ENCODE measurements at places on chromosomes 4 and X. TPM values are rescaled to one million over a fixed set of nuclear protein-coding genes. Genes with fewer than 3 reads are reported as not detected.

DNA sequence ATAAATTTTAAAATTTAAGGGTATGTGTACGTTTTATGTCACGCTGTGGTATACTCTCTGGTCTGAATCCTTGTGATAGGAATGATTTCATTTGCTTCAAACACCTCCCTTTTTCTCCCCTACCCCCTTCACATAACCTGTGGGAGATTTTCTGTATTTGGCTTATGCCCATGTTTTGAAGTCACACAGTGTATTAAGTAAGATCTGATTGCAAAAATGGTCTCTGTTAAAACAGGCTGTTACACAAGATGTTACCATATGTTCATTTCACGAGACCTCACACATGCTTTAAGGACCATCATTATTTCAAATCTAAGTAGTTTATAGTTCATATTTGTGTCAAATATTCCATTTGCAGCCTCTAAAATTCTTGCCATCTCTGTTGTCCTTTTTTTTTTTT is 63.5 kb downstream of the TMEM131L start:
- no peaks in the 10 kb centered on the region for H3K4me1 ChIP-seq
- H3K27ac ChIP-seq = no peak overlapping the region
- no peak overlapping the region for H3K4me3 ChIP-seq

- peaks cover 31% of the 10 kb centered on the region for H3K4me1 ChIP-seq
- H3K36me3 ChIP-seq = no peaks in the 10 kb centered on the region
- DNase-seq = no peak
- no peak overlapping the region for H3K4me3 ChIP-seq
Measured at GRCh38 chr4:6701371-6701770, 7.7 kb downstream of the S100P start.

- H3K4me1 ChIP-seq = no peaks in the 10 kb centered on the region
- no peaks in the 10 kb centered on the region for H3K27me3 ChIP-seq
- no peaks in the 10 kb centered on the region for H3K36me3 ChIP-seq
- no peak overlapping the region for H3K27ac ChIP-seq
Measured at GRCh38 chr4:179666226-179666625, 2224.0 kb upstream of the AGA start.

DNA sequence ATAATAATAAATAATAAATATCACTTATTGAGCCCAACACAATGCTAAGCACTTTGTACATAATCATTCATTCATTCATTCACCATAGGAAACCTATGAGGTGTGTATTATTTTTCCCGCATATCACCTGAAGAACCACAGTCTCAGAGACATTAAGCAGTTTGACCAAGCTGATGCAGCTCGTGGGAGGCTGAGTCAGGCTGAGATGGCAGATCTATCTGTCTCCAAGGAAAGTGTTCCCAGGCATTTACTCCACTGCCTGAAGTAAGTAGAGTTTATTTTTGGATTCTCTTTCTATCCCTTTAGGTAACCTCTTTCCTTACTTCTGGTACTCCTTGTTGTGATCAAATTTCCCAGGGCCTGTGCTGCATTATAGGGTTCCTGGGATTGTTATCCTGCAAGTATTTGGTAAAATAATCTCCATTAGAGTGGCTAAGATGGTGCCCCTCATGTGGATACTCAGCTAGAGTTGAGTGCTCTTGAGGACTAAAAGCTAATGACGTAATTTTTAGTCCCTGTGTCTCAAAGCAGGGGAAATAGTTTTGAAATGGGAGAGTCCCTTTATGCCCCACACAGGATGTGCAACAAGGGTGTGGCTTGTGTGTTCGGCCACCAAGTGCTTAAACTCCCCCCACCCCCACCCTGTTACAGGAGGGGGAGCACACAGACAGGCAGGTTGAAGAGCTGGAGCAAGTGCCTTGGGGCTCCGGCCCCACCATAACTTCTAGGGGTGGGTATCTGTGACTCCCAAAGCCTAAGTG is 467.0 kb downstream of the STIM2 start:
- H3K4me1 ChIP-seq = no peaks in the 10 kb centered on the region
- no peak for DNase-seq
- H3K27me3 ChIP-seq = no peaks in the 10 kb centered on the region
- H3K36me3 ChIP-seq = no peaks in the 10 kb centered on the region
- H3K27ac ChIP-seq = no peak overlapping the region

GRCh38 chrX:132741689-132742088 is 216.7 kb downstream of the HS6ST2 start:
- no peaks in the 10 kb centered on the region for H3K27me3 ChIP-seq
- H3K4me3 ChIP-seq = no peak overlapping the region
- no peak overlapping the region for H3K27ac ChIP-seq
- no peak for DNase-seq
- H3K36me3 ChIP-seq = no peaks in the 10 kb centered on the region

DNA sequence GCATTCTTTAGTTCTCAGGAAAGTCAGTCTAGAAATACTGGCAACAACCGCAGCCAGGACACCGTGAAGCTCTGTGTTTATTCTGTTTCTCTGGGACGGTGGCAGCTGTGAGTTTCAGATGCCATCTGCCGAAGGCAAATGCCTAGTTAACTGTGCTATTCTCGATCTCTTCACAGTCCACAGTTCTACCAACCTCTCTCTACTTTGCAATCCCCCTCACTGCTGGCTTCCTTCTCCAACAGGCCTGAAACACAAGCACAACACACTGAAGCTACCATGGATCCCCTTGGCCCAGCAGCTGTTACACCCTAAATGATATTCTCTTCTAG is 118.8 kb downstream of the ZNF827 start:
- no peak for DNase-seq
- no peaks in the 10 kb centered on the region for H3K27me3 ChIP-seq
- H3K4me3 ChIP-seq = no peak overlapping the region
- H3K36me3 ChIP-seq = no peaks in the 10 kb centered on the region
- peaks cover 12% of the 10 kb centered on the region for H3K4me1 ChIP-seq

GRCh38 chrX:371907-372306 is 14.8 kb downstream of the PPP2R3B start:
- no peak overlapping the region for H3K27ac ChIP-seq
- peaks cover 21% of the 10 kb centered on the region for H3K4me1 ChIP-seq
- H3K27me3 ChIP-seq = peaks cover 44% of the 10 kb centered on the region
- no peak overlapping the region for H3K4me3 ChIP-seq
- no peak for DNase-seq

DNA sequence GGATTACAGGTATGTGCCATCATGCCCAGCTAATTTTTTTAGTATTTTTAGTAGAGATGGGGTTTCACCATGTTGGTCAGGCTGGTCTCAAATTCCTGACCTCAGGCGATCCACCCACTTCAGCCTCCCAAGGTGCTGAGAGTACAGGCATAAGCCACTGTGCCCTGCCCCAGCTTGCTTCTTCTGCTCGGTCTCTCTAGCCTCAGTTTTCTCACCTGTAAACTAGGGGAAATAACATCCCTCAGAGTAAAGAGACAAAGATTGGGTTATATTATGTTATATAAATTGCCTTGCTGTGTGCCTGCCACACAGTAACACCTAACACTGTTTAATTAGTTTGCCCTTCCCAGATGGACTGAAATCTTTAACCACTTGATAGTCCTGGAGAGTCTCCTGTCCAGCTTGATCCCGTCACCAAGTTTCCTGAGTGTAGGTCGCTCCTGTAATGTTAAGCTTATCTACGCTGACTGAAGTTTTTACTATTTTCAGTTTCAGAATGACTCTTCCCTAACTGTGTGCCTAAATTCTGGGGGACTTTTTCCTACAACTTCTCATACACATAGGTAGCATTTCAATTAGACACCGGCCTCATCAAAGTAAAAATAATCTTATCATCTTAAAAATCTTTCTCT is 412.7 kb upstream of the TENM3 start:
- no peaks in the 10 kb centered on the region for H3K27me3 ChIP-seq
- H3K27ac ChIP-seq = no peak overlapping the region
- H3K4me1 ChIP-seq = no peaks in the 10 kb centered on the region
- no peak overlapping the region for H3K4me3 ChIP-seq

The H2AZ1 gene
- 442 TPM for total RNA-seq

The WDR17 gene
- 5.8 TPM for total RNA-seq

The PDLIM3 gene
- 568 TPM for total RNA-seq

The DUX4 gene
- total RNA-seq = not detected

DNA sequence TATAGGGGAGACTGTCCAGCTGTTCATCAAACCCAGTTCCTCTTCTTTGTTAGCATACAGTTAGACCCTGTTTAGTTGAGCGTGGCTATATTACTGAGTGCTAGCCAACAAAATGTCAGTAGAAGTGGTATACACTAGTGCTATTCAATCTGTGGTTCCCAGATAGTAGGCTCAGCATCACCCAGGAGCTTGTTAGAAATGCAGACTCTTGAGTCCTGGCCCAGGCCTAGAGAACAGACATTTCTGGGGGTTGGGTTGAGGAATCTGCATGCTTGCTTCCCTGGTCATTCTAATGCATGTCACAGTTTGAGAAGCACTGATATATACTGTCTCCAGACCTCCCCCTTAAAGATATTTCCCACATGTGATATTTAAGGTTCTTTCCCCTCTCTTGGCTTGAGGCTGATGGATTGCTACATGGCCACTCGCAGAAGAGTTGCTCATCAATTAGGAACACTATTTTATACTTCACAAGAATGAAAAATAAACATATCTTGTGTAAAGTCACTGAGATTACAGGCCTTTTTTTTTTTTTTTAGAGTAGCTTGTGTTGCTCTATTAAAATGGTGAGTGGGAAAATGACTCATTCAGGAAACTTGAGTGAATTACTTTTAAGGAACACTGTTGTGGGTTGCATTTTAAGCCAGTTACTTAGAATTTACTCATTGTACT is 289.0 kb downstream of the STIM2 start:
- H3K4me3 ChIP-seq = no peak overlapping the region
- H3K27me3 ChIP-seq = no peaks in the 10 kb centered on the region

DNA sequence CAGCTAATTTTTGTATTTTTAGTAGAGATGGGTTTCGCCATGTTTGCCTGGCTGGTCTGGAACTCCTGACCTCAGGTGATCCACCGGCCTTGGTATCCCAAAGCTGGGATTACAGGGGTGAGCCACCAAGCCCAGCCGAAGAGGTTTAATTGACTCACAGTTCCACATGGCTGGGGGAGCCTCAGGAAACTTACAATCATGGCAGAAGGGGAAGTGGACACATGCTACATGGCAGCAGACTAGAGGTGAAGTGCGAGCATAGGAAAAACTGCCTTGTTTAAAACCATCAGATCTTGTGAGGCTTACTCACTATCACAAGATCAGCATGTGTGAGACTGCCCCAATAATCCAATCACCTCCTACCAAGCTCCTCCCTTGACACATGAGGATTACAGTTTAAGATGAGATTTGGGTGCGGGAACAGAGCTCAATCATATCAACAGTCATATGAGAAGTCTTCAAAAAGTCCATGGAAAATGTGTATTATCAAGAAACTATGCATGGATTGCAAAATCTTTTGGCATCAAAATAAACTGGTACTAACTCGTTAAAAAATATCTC is 25.8 kb upstream of the RPL39 start:
- H3K27ac ChIP-seq = no peak overlapping the region
- H3K36me3 ChIP-seq = no peaks in the 10 kb centered on the region
- no peaks in the 10 kb centered on the region for H3K4me1 ChIP-seq
- H3K27me3 ChIP-seq = no peaks in the 10 kb centered on the region

GRCh38 chr4:5638976-5639375 is 69.4 kb downstream of the EVC2 start:
- DNase-seq = no peak
- no peak overlapping the region for H3K27ac ChIP-seq
- H3K4me3 ChIP-seq = no peak overlapping the region
- peaks cover 17% of the 10 kb centered on the region for H3K36me3 ChIP-seq
- no peaks in the 10 kb centered on the region for H3K4me1 ChIP-seq

- no peaks in the 10 kb centered on the region for H3K36me3 ChIP-seq
- no peak overlapping the region for H3K27ac ChIP-seq
- no peak for DNase-seq
- no peaks in the 10 kb centered on the region for H3K4me1 ChIP-seq
- no peaks in the 10 kb centered on the region for H3K27me3 ChIP-seq
- no peak overlapping the region for H3K4me3 ChIP-seq
Measured at GRCh38 chr4:48949518-48950219, 36.4 kb upstream of the CWH43 start.

- no peak overlapping the region for H3K27ac ChIP-seq
- no peak overlapping the region for H3K4me3 ChIP-seq
- H3K36me3 ChIP-seq = no peaks in the 10 kb centered on the region
- no peaks in the 10 kb centered on the region for H3K4me1 ChIP-seq
Measured at GRCh38 chrX:109848461-109849050, 115.5 kb upstream of the ACSL4 start.

- no peak overlapping the region for H3K4me3 ChIP-seq
- H3K4me1 ChIP-seq = no peaks in the 10 kb centered on the region
- no peak overlapping the region for H3K27ac ChIP-seq
Measured at GRCh38 chr4:35052546-35052945, 1191.8 kb downstream of the ARAP2 start.

The ARAP2 gene
- 21.9 TPM for total RNA-seq

- H3K4me1 ChIP-seq = peaks cover 42% of the 10 kb centered on the region
- H3K36me3 ChIP-seq = peaks cover 3% of the 10 kb centered on the region
- no peak overlapping the region for H3K4me3 ChIP-seq
- no peaks in the 10 kb centered on the region for H3K27me3 ChIP-seq
Measured at GRCh38 chr4:8395504-8396296, 44.8 kb downstream of the ACOX3 start.

The KIF4A gene
- total RNA-seq = 0.16 TPM

DNA sequence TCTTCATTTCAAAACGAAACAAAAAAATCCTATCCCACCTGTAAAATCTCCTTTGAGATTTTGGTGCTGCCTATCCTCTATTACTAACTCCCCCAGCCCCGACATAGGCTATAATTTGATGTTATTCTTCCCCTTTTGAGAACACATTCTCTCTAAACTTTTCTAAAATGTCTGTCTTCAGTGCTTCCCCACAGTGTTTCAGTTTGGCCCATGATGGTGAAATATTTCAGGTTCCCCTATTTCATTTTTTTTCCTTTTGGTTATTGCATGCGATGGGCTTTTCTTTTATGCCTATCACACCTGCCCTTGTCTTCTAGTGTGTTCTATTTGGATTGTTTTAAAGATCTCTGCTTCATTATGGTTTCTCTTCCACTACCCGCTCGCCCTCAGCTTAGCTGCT is 14.7 kb downstream of the BCORL1 start:
- H3K36me3 ChIP-seq = no peaks in the 10 kb centered on the region
- no peak overlapping the region for H3K4me3 ChIP-seq
- no peaks in the 10 kb centered on the region for H3K4me1 ChIP-seq
- H3K27me3 ChIP-seq = no peaks in the 10 kb centered on the region

The SORBS2 gene
- total RNA-seq = 889 TPM

The TLR10 gene
- total RNA-seq = 0.27 TPM

- no peaks in the 10 kb centered on the region for H3K36me3 ChIP-seq
- no peaks in the 10 kb centered on the region for H3K27me3 ChIP-seq
- DNase-seq = peak; percentile 42
- no peaks in the 10 kb centered on the region for H3K4me1 ChIP-seq
- no peak overlapping the region for H3K4me3 ChIP-seq
Measured at GRCh38 chrX:63250253-63250868, 100.8 kb downstream of the SPIN4 start.

DNA sequence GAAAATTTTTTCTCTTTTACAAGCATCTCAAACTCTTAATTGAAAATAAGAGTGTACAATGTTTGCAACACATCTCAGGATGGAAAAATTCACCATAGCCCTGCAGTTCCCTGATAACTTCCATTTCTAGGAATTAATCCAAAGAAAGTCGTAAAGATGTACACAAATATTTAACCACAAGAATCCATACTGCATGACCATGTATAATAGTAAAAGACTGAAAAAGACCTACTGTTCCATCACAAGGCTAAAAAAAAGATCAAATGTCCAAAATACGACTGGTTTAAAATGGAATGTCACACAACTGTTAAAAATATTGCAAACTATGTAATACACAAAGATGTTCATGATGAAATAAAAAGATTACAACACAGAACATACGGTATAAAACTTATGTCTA is 32.1 kb downstream of the HUWE1 start:
- no peaks in the 10 kb centered on the region for H3K27me3 ChIP-seq
- no peaks in the 10 kb centered on the region for H3K36me3 ChIP-seq
- no peak for DNase-seq
- no peaks in the 10 kb centered on the region for H3K4me1 ChIP-seq

The CABS1 gene
- total RNA-seq = not detected

- no peaks in the 10 kb centered on the region for H3K36me3 ChIP-seq
- no peak overlapping the region for H3K4me3 ChIP-seq
- H3K27ac ChIP-seq = no peak overlapping the region
- H3K4me1 ChIP-seq = no peaks in the 10 kb centered on the region
Measured at GRCh38 chrX:129013574-129013973, 509.7 kb downstream of the SMARCA1 start.
